Stimulated activated CD8-positive, alpha-beta memory T cell treated with anti-CD3 and anti-CD28 coated beads, Interleukin-15, amount 100 ng/mL, for 24 hours (primary cell): ENCODE measurements at places on chromosomes 1 and 21.

DNA sequence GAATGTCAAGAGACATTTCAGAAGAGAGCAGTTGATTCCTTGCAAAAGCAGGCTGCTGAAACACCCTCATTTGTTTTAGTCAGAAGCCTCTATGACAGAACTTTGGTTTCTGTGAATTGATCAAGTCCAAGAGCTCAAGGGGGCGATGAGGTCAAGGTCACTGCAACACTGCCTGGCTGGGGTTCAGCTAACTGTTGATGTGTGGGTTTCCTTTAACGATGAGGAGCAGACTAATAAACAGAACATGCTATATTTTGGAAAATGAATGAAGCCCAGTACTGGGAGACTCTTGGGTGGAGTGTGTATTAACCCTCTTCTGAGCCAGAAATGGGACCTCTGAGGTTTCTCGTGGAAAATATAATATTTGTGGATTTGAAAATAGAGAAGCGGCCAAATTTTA lies 109.3 kb downstream of the ZC3H11B start:
- no peak for DNase-seq

DNA sequence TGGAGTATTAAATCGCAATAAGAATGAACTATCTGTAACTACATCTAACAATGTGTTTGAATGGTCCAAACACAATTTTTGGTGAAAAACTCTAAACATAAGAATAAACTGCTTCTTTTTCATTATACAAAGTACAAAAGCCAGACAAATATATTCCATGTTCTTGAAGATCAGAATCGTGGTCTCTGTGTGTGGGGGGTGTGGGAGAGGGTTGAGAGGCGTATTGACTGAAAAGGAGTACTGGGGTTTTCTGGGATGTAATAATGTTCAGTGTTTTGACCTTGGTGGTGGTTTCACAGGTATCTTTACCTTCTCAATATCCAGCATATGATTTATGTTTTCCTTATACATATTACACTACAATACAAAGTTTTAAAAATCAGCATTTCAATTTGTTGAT lies 764 bp upstream of the CFH start:
- DNase-seq: no peak

DNA sequence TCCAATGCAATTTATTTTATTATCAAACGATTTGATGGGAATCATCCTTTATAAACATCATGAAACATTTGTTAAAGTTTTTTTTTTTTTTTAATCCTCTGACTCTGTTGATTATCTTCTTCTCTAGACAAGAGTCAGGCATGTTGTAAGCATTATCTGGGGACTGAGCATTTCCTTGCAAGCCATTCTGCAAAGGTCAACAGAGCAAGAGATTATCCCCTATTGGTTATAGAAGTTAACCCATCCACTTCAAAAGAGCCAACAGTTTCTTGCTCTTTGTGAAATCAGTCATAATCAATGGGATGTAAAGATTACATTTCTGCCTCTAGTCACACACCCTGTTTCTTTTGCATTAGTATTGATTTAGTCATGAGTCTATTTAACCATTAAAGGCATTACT lies 368.8 kb upstream of the ADGRL4 start:
- DNase-seq: no peak

- no peak for DNase-seq
Measured at GRCh38 chr1:161956097-161956496, 67.6 kb downstream of the OLFML2B start.

DNA sequence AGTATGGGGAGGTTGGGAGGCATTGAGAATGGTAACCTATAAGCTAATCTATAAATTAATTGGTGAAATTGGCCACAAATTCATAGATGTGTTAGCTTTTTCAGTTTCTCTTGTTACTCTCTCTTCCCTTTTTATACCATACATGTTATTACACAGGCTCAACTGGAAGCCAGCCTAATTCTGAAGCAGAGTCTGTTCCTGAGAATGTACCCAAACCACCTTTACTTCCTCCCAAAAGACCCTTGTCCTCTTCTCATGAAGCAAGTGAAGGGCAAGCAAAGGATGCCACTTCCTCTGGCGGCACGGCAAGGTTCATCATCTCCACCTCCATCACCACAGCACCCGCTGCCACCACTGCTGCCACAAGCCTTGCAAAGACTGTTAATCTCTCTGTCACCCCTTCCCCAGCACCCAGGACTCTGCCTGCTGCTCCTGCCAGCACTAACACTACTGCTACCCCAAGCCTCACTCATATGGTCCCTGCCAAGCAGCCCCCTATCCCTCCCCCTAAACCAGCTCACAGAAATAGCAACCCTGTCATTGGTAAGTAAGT lies 39.5 kb upstream of the RCC1 start:
- no peak for DNase-seq

DNA sequence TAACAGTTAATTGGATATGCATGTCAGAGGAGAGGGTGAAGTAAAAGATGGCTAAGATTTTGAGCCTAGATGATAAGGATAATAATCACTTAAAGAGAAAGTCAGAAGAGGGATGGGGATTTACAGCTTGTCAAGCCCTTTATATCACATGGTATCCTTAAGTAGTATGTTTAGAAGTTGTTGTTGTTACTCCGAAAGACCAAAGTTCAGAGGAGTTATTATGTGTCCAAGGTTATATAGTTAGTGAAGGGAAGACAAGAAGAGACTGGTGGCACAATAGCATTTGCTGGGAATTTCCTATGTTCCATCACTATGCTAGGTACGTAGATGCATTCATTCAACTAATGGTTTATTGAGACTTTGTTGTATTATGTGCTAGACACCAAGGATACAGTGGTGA lies 30.8 kb upstream of the AGO1 start:
- DNase-seq: no peak

- DNase-seq: no peak
Measured at GRCh38 chr1:21069549-21069948, 107.1 kb downstream of the EIF4G3 start.

DNA sequence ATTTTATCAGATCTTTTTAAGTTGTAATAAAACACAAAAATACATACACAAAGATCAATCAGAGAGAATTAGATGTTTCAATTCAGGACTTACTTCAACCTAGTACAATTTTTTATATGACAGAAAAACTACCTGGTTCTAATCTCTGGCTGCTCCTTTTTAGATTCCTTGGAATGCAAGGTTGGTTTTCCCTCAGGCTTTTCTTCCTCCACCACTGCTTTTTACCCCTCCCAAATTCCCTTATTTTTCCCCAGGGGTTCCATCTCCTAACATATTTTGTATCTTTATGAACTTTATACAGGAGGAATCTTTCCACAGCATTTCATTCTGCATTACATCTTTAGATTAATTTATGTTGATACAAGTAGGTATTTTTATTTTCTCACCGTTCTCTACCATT lies 33.2 kb downstream of the PIK3R3 start:
- no peak for DNase-seq

GRCh38 chr21:43884012-43884860 lies 19.2 kb downstream of the AGPAT3 start:
- no peak for DNase-seq

DNA sequence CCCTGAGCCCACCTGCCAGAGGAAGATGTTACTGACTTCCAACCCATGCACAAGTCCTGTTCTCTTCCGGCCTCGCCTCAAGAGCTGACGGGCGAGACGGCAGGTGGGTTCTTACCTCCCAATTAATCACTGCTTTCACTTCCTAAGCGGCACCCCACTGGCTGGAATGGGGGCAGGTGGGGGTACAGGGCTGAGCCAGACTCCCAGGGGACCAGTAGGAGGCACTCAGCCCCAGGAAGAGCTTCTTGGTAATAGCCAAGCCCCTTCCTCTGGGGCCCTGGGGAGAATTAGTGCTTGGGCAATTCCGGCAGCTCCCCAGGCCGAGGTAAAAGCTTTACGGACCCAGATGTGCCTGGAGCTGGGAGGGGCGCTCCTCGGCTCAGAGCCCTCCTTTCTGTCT lies 9.7 kb downstream of the CNTN2 start:
- no peak for DNase-seq

- no peak for DNase-seq
Measured at GRCh38 chr1:39488793-39489566, 2.5 kb upstream of the BMP8A start.

- no peak for DNase-seq
Measured at GRCh38 chr1:219088778-219089557, 84.7 kb upstream of the LYPLAL1 start.

GRCh38 chr1:47682786-47683350 lies 245.0 kb downstream of the FOXD2 start:
- DNase-seq: no peak

GRCh38 chr21:37550618-37551330 lies 184.2 kb downstream of the DYRK1A start:
- no peak for DNase-seq

GRCh38 chr1:199302554-199302953 lies 663.7 kb downstream of the PTPRC start:
- no peak for DNase-seq
